Ammon's horn (tissue), 1 donor: ENCODE measurements at places on chromosomes 7 and 10.

DNA sequence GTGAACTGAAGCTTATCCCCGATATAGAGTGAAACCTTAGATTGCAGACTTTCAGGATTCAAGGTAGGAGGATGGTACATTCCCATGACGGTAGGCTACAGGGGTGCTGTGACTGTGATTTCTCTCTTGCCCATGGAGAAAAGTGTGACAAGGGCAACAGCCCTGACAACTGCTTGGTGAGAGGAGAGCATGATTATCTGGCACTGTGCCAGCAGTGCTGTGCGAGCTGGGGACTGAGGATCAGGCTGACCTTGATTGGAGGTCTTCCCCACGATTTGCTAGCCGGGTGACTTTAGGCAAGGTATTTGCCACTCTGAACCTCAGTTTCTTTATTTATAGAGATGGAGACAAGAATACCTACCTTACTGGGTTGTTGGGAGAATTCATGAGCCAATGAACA, 229.5 kb downstream of the PTEN start:
- peak; percentile 21 for DNase-seq

DNA sequence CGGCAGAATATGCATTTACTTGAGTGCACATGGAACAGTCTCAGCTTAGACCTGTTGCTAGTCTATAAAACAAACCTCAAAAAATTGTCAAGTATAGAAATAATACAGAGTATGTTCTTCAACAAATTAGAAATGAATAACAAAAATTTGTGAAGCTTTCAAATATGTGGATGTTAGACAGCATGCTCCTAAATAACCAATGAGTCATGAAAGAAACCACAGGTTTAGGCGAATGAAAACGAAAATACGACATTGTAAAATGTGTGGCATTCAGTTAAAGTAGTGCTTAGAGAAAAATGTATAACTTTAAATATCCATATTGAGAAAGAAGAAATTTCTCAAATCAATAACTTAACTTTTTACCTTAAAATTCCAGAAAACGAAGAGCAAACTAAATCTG, 760.0 kb upstream of the SORCS1 start:
- DNase-seq = no peak

DNA sequence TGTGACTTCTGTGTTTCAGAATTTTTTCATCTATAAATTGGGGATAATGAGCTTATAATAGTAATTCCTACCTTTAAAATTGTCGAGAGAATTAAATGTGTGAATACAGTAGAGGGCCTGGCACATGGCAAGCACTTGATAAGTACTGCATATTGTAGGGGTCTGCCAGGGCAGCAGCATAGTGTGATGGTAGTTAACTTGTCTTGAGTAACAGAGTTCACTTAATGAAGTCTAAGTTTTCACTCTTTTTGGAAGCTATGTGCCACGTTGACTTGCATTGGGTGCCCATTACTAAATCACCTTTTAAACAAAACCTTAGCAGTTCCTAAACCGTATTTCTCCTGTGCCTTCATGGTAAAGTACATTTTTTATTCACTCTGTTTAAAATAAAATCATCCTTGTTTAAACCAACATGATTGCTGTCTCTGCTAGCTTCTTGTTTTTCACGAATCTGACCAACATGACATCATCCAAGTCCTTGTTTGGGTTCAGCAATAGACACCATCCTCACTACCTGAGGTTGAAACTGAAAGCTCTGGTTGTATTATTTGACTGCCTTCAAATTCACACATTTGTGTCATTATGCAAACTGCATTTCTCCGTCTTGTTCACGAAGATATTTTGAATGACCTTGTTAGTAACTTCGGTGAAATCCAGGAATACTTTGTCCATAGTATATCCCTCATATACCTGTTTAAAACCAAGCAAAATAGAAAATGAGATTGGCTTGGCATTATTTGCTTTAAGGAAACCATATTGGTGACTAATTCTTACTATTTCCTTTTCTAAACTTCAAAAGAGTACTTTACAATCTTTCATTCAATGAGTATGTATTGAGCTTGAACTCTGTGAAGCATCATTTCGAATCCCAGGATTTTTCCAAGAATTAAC, 340.2 kb downstream of the SUGCT start:
- no peak for DNase-seq

- DNase-seq = no peak
Observed at GRCh38 chr10:91742229-91742628, 56.0 kb upstream of the TNKS2 start.

GRCh38 chr10:13873196-13873595, 286.4 kb downstream of the PRPF18 start:
- no peak for DNase-seq

- no peak for DNase-seq
Observed at GRCh38 chr7:154578336-154578735, 424.6 kb downstream of the PAXIP1 start.

DNA sequence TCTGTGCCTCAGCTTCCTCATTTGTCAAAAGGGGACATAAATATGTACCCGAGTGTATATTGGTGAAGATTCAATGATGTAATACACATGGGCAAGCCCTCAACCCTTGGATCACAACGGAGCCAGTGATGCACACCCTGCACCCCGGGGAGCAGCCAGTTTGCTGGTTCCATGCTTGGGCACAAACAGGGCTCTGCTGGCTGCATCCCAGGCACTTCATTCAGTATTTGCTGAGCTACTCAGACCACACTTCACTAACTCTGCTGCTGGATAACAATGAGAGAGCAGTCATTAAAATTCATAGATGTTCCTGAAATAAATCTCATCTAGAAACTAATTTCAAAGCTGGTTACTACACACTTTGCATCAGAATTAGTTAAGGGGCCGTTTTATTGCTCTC, 72.0 kb downstream of the SCRN1 start:
- peak; percentile 44 for DNase-seq

- DNase-seq = no peak
Observed at GRCh38 chr7:14739168-14739840, 163.2 kb downstream of the DGKB start.

DNA sequence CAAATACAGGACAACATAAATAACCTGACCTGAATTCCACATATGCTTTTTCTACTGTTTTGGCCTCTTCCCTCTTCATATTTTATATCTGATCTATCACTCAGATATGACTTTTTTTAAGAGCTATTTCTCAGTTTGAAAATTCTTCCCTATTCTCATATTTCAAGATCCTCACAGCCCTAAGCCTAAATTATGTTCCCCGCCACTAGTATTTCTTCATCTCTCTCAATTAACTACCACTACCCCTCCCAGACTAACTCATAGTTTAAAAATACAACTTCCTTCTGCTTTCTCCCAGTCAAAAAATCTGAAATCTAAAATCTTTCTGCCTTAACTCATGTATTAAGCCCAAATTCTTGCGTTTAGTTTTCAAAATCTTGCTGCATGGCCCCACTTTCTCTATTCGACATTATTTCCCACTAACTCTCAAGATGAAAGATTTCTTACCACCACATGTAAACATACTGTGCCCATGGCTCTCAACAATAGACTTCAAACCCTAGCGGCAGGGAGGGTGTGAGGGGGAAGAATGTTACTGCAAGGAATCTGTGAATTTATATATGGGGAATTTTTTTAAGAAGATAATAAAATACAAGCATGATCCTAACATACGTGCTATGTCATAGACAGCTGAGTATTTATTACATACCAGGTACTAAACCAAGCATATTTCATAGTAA, 64.6 kb downstream of the TFEC start:
- DNase-seq = no peak

- DNase-seq = no peak
Observed at GRCh38 chr7:110786328-110786965, 304.5 kb upstream of the LRRN3 start.

DNA sequence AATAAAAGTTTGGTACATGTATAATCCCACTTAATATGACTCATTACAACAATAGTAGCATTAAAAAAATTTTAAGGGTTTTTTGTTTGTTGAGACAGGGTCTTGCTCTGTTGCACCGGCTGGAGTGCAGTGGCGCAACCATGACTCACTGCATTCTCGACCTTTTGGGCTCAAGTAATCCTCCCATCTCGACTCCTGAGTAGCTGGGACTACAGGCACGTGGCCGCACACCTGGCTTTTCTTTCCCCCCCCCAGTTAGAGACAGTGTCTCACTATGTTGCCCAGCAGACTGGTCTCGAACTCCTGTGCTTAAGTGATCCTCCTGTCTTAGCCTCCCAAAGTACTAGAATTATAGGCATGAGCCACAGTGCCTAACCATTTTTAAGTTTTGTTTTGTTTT, 40.7 kb downstream of the KMT2C start:
- no peak for DNase-seq

DNA sequence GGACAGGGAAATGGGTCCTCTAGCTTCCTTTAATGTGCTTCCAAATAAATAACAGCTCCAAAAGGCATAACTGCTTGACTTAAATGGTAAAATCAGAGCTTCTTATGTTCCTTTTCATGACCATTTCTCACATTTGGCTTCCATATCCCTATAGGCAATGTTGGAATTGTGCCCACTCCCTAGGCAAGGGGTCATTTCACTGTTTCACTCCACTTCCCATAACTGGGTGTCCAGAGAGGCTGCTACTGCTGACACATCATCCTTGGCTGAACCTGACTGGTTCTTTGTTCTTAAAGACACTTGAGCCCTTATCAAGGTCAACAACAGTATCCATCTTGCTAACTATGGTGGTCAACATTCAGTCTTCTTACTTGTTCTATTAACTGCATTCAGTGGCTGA, 37.1 kb downstream of the PRTFDC1 start:
- no peak for DNase-seq

GRCh38 chr10:80144696-80145131, 12.2 kb downstream of the PLAC9 start:
- DNase-seq = no peak

DNA sequence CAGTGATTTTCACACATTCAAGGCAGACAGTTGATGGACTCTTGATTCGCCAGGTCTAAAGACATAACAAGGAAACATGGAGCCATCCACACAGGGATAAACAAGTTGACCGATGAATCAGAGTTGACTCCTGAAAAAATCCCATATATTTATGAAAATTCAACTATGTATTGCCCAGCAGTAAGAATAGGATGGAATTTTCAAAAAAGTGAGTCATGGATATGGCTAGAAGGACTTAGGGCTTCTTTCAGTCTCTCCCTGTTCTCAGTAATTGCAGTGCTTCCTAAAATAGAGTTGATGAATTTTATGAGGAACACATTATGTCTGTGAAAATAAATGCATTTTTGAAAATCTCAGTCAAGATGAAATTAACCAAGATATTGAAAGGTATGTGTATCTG, 301.2 kb downstream of the PLXDC2 start:
- DNase-seq = no peak

DNA sequence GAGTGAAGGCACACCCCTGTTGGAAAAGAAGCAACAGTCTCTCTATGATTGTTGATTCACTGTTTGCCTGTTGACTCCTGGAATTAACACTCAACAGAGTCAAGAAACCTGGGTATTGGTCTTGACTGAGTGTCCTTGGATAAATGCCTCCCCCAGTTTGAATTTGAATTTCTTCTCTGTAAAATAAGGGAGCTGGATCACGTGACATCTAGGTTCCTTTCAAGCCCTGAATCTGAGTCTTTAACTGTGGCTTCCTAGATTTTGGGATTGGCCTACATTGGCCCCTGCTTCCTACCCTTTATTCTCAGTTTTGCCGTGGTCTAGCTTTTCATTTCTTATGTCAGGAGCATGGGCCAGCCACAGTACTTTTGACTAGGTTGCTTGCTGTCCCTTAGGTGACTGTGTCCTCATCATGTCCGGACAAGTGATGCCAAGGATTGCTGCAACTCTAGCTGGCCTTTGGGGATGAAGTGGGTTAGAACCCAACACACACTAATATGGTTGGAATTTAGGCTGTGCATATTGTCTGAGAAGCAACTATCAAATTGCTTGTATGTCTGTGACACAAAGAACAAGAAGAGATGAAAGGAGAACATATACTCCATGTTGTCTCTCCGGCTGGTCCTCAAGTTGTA, 35.4 kb downstream of the CALD1 start:
- DNase-seq = no peak

DNA sequence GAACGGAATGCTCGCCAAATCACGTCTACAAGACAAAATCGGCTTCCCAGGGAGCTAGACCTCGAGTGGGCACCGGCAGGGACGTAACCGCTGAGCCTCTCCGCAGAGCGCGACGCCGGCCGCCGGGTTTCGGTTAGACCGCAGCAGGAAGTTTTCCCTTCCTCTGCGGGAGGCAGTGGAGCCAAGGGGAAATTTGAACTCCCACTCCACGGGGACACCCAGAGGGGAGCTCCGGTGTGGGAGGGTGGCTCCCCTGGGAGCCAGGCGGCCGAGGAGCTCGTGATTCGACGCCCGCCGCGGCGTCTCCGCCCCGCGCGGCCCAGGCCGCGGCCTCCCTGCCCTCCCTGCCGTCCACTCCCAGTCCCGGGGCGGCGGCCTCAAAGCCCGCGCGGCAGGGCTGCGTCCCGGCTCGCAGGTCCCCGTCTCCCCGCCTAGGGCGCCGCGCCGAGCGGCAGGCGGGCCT, 426 bp downstream of the SYPL1 start:
- DNase-seq = peak; percentile 52

- peak; percentile 73 for DNase-seq
Observed at GRCh38 chr10:31929261-31930022, 811 bp upstream of the ARHGAP12 start.

- no peak for DNase-seq
Observed at GRCh38 chr10:71950683-71951082, 13.5 kb upstream of the CHST3 start.

- peak; percentile 53 for DNase-seq
Observed at GRCh38 chr10:104925232-104925851, 284.3 kb downstream of the SORCS3 start.

DNA sequence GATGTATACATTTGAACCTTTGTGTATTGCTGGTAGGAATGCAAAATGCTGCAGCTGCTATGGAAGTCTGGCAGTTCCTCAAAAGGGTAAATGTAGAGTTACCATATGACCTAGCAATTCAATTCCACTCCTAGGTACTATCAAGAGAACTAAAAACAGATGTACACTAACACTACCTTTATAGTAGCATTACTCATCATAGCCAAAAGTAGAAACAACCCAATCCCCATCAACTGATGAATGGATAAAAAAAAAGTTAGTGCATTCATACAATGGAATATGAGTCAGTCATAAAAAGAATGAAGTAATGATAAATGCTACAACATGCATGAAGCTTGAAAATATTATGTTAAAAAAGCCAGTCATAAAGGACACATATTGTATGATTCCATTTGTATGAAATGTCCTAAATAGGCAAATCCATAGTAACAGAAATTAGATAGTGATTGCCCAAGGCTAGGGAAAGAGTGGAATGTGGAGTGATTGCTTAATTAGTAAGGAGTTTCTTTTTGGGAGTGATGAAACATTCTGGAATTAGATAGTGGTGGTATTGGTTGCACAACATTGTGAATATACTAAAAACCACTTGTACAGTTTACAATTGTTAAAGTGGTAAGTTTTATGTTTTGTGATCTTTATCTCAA, 96.4 kb upstream of the AOAH start:
- no peak for DNase-seq

- no peak for DNase-seq
Observed at GRCh38 chr7:140596519-140597427, 43.8 kb downstream of the DENND2A start.
